ENCODE measurements at places on chromosomes 11 and 22.

- DNase-seq: no peak
These were observed 73.5 kb upstream of the PPARA start for GRCh38 chr22:46076651-46077339.

- DNase-seq: no peak
These were observed 20.1 kb downstream of the TMEM218 start for GRCh38 chr11:125091247-125091876.

GRCh38 chr11:16807306-16807705 lies 68.9 kb downstream of the C11orf58 start:
- DNase-seq: no peak

GRCh38 chr11:120039039-120039438 lies 98.9 kb downstream of the TRIM29 start:
- DNase-seq: no peak

DNA sequence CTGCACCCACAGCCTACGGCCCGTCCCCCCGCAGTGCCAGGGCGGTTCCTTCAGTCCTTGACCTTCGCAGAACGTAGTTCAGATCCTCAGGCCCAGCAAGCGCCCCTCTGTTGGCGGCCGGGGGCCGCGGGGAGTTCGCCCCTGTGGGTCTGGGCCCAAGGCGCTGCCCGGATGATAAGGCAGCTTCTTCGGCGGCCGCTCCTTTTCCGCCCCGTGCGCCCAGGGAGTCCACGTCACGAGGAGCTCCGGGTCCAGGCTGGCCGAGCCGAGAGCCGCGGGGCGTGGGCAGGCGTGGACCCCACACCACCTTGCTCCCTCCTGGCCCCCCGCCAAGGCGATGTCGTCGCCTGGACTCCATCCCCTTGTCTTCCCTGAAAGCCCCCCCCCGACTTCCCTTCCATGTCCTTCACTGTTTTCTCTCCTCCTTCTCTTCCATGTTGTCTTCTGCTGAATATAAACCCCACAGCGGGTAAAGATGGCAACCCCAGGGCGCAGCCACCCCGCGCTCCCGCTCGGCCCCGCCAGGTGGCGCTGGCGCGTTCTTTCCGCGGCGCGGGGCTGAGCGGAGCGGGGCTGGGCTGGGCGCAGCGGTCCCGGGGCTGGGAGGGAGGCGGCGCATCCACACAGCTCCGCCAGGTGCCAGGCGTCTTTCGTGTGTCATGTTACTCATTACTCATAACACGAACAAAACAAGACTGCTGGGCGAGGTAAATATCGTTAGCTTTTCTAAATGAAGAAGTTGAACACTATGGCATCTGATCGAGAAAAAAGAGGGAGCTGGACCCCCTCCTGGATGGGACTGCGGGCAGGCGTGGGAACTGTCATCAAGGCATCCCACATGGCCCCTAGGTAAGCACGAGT lies 321.0 kb downstream of the NTM start:
- peak; percentile 24 for DNase-seq

DNA sequence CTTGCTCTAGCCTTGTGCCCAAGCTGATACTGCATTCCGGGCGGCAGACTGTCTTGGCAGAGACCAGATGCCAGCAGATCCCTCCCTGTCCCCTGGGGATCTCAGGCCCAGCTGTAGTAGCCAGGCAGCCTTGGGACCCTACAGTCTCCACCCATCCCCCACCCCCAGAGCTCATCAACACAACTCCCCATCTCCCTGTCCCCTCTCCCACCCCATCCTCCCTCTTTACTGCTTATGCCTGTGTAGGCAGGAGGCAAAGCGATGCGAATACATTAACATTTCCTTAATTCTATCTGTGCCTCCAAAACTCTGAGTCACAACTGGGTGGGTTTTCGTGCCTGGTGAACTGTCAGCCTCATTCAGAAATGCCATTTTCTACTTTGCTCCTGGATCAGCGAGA lies 547.6 kb downstream of the BUD13 start:
- no peak for DNase-seq

DNA sequence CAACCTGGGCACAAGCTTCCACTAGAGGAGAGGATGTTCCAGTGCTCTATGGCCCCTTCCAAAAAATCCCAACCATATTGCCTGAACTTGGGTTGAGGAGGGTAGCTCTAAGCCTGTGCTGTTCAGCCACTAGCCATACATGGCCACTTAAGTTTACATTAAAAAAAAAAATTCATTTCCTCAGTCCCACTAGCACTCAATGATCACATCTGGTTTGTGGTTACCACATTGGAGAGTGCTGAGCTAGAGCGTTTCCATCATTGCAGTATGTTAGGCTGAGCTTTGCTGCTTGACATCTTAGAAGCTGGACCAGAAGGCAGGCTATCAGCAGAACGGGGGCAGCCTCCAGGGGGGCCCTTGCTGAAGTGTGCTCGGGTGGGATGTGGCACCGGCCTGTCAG lies 43.5 kb upstream of the CYP2D6 start:
- DNase-seq: no peak

DNA sequence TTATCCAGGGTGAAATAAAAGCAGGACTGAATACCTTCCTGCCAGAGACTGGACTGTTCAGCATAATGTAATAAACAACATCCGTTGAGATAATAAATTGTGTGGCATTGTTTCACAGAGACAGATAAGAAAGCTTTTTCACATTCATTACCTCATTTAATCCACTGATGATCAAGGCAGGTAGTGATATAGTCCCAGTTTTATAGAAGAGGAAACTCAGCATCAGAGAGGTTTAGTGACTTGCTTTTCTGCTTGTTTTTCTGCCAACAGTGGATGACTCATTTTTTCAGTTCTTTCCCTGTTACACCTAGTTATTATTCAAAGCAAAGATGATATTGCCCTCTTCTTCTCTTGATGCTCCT lies 4.0 kb downstream of the MYO18B start:
- no peak for DNase-seq

DNA sequence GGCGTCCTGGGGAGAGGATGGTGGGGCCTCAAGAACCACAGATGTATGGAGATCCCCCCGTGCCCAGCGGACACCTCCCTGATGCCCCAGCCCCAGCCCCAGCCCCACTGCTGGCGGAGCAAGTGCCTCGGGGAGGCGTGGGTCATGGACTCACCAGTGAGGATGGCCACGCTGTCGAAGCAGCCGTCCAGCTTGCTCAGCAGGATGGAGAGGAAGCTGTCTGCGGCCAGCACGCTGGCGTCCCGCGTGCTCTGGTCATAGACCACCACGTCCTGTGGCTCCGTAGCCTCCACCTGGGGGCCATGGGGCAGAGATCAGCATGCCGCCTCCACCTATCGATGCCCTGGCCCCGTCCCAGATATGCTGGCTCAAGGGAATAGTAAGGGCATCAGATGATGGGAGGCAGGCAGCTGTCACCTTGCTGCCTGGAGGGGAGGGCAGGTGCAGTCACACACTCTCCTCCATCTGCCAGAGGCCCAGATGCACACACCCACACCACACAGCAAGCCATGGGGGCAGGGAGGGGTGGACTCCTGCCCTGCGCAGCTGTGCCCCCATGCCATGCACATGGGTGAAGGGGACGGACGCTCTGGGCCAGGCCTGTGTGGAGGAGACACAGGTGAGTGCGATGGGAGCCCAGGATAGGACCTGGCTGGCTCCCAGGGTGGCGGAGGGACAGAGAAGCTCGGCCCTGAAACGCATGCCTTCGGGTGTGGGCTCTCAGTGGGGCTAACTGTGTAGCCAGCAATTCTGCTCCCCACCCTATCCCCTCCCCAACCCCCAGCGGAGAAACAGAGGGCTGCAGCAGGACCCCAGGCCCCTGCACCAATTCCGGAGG lies 8.2 kb downstream of the DUSP8 start:
- no peak for DNase-seq

DNA sequence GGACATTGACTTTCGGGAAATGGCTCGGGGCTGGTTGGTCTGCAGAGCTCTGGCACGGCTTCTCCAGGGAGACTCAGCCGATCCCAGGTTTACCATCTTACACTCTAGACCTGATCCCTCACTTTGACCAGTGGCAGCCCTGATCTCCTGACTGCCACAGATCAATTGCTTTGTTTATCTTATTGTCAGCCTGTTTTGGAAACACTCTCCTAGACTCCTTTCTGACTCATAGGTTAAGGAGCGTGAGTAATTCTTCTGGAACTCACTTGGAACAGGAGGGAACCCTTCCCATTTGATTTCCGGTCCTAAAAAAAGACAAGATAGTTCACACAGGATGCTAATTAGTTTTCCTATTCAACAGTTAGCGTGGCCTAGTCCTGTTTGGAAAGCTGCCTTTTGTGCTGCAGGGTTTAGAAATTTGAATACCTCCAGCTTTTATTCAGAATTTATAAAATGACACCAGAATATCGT lies 16.0 kb upstream of the BMAL1 start:
- no peak for DNase-seq

GRCh38 chr11:48025984-48026340 lies 45.6 kb downstream of the PTPRJ start:
- DNase-seq: no peak

DNA sequence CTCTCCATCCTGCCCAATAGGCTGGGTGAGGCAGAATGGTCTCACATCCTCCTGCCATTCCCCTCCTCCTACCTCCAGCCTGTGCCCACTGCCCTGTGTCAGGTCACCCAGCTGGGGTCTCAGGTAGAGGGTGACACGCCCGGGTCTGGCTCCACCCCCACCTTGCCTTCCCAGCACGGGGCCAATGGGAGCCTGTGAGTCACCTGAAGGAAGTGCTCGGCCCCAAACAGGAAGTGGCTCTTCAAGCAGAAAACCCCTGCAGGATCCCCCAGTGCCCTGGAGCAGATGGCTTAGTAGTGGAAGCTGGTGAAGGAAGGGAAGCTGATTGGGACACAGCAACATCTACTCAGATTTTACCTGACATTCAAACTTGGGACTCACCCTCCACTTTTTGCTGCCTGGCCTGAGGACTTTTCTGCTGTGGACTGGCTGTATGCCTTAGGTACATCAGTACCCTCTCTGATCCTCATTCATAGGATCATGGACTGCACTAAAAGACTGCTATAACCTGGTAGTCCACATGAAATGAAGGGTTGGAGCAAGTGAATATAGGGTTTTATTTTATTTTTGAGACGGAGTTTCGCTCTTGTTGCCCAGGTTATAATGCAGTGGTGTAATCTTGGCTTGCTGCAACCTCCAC lies 33.4 kb downstream of the GDPD5 start:
- DNase-seq: peak; percentile 63

DNA sequence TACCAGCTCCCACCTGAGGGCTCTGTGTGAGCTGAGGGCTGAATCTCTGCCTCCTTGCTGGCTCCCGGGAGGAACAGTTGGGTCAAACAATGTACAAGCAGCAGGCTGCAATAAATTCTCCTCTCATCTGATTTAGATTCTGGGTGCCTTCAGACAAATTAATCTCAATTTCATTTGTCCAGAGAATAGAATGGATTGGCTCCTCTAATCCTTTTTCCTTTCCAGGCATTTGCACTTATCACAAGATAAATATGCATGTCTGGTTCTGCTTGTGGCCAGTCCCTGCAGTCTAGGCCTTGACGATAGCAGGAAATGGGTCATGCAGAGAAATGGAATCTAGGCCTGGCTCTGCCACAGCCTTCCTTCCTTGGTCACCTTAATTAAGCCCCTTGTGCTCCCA lies 28.7 kb downstream of the UPB1 start:
- DNase-seq: no peak

DNA sequence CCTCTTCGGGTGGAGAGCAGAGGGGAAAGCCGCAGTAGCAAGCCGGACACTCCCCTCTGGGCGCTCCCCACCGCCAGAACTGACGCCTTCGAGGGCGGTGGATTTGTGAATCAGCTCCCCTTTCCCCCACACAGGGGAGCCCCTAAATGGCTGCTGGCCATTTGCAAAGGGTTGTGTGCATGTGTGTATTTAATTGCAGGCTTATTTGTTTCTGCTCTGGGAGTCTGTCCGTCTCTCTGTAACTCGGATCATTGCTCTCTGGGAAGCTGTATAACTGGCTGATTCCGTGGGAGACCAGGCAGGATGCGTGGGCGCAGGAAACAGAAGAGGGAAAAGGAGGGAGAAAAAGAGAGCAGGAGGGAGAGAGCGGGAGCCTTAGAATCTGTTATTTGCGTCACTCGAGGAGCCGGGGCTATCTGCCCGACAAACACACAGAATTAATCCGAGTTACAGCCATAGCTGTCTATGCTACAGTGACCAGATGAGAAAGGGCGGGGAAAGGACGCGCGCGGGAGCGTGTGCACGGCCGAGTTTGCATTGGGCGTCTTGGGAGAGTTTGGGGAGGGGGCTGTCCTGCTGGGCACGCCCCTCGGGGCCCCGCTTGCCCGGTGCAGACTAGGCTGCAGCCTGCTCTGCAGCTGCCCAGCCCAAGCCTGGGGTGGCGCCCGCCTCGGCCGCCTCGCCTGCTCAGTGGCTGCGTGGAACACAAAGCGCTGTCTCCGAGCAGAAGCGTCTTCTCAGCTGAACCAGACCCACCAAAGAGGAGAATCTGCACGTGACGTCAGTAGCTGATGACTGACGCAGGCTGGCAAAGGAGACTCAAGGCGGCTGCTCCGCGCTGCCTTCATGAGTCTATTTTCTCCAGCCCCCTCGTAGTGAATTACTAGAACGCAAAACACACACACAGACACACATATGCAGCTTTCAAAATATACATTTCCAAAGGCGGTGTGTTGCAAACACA lies 105.3 kb upstream of the HSD17B12 start:
- DNase-seq: no peak

- no peak for DNase-seq
These were observed 7.8 kb downstream of the KIRREL3 start for GRCh38 chr11:126992804-126993111.

GRCh38 chr22:45318168-45318557 lies 8.4 kb downstream of the FAM118A start:
- DNase-seq: peak; percentile 81

- DNase-seq: no peak
These were observed 595.3 kb upstream of the CADM1 start for GRCh38 chr11:116099541-116099940.

DNA sequence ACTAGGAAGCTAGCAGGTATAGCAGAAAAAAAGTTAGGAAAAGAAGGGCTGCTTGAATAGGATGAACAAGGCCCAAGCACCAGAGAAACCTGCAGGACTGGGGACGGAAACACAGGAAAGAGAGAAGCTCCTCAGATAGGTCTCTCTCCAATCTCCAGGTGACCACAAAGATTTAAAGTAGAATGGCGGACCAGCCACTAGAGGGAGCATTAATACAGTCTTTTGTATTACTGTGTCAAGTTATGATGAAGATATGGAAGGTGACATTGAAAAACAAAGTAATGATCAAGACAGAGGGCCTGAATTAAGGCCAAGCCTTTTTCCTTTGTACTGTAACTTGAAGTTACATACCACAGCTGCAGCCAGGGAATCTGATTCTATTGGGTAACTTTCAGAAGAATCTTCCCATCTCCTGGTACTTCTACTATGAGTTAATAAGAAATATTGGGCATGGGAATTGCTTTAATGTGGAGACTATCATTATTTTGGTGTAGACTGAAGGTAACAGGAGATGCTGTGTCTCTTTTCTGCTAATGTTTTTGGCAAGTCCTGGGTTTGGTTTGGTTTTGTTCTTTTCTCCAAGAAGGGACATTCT lies 33.8 kb downstream of the OR2AG2 start:
- peak; percentile 75 for DNase-seq

- no peak for DNase-seq
These were observed 41.5 kb downstream of the NECTIN1 start for GRCh38 chr11:119687373-119688046.

DNA sequence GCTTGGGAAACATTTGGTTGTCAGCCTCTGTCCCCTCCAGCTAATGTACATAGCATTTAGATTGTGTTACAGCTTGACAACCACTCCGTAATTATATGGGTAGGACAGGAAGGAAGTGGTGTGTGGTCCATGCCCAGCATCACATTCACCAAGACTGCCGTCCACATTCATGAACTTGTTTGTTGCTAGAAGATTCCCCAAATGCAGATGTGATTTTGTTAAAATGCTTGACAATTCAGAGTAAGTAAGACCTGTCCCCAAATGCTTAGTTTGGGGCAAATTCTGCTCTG lies 1482.7 kb downstream of the TBC1D22A start:
- DNase-seq: no peak

- no peak for DNase-seq
These were observed 5.8 kb downstream of the POLDIP3 start for GRCh38 chr22:42608823-42609361.

All from activated CD4-positive, alpha-beta T cell treated with anti-CD3 and anti-CD28 coated beads, Interleukin-2, amount 50 U/mL, for 48 hours (primary cell).